ENCODE measurements at places on chromosomes 13 and 19.

DNA sequence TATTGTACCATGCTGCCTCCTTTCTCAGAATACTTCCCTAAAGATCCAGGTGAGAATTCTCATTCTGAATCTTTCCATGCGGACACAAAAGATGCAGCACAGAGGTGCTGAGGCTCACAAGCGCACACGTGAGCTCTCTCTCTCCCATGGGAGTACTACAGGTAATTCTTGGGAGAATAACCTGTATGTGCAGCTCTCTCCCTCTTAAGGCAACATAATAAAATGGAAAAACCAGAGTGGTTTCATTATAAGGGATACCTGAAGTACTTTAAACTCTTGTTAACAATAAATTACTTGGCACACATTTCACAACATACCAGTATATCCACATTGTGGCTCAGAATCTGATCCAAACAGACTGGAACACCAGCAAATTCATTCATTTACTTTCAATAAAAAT, 40.4 kb downstream of the INTS6 start:
- no peak for DNase-seq

DNA sequence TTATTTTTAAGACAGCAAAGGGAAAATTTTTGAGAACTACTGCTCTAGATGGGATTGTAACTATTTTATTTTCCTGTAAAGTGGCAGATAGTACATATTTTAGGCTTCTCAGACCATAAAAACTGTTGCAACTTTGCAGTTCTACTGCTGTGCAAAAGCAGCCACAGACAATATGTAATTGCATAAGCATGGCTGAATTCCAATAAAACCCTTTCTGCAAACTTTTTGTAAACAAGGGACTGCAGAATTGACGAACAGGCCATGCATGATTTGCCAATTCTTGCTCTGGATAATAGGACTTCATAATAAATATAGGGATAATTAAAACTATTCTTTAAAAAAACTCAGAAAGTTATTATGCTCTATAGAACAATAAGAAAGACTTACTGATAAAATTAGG, 149.1 kb downstream of the SLITRK5 start:
- DNase-seq: no peak

GRCh38 chr13:98944336-98944735, 33.5 kb downstream of the DOCK9 start:
- DNase-seq: no peak

- DNase-seq: no peak
Measured at GRCh38 chr13:51832471-51833152, 12.4 kb downstream of the TMEM272 start.

DNA sequence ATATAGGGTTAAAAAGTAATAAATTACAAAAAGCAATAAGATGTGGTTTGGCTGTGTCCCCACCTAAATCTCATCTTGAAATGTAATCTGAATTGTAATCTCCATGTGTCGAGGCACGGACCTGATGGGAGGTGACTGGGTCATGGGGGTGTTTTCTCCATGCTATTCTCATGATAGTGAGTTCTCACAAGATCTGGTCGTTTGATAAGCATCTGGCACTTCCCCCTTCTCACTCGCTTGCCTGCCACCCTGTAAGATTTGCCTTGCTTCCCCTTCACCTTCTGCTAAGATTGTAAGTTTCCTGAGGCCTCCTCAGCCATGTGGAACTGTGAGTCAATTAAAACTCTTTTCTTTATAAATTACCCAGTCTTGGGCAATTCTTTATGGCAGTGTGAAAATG, 577.4 kb downstream of the TBC1D4 start:
- no peak for DNase-seq

GRCh38 chr19:18062028-18062427, 24.7 kb downstream of the IL12RB1 start:
- no peak for DNase-seq

DNA sequence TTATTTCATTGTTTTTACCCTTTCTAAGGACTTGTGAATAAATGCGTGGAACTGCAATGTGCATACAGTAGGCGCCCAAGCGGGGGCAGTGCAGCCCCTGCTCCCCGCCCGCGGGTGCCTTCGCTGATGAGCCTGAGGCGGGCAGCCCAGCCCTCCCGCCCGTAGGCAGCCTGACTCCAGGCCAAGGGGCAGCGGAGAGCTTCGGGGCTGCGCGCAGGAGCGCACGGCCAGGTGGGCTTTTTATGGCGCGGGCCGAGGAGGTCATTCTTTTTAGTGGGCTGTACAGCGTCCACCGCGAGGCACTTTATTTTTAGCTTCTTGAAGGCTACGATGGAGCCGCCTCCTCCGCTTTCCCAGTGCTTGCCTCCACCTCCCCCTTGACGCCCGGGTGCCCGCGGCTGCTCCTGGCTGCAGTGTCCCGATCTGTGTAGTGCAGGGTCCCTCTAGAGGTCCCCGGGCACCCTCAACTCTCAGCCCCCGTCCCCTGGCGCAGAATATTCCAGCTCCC, 60.5 kb downstream of the CCNE1 start:
- no peak for DNase-seq

DNA sequence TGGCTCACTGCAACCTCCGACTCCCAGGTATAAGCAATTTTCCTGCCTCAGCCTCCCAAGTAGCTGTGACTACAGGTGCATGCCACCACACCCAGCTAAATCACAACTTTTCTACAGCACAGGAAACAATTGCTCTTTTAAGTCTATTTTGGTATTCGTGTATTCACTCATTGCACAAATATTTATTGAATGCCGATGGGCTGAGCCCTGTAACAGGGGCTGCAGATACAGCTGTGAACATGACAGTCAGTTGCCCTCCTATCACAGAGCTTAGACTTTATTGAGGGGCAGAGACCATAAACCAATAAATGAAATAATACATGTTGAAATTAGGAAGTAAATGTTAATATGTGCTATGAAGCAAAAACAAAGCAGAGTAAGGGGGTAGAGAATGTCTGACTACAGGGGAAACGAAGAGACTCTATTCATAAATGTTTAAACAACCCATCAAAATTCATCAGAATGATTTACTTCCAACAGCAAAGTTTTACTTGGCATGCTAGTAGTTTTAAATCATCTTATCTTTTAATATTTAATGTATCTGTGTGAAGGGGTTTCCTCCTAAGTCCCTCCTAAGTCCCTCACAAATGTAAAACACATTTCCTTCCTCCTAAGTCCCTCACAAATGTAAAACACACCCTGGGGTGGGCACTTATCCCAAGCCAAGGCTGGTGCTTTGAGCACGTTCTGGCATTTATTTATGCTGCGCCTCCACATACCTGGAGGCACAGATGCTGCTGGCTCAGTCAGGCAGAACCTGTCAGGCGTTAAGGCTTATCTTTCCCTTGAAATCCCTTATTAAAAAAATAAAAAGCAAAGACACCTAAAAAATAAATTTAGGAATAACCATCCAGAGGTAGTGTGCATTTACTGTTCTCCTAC, 140.8 kb downstream of the MIPEP start:
- no peak for DNase-seq

- no peak for DNase-seq
Measured at GRCh38 chr13:32150794-32151193, 119.2 kb downstream of the FRY start.
